Stimulated activated CD4-positive, alpha-beta T cell treated with anti-CD3 and anti-CD28 coated beads, Interleukin-15, amount 100 ng/mL, for 1 hour (primary cell): ENCODE measurements at places on chromosomes 6 and 20.
A peak's percentile ranks its signal among the peaks of the same experiment; 100 is the strongest.

DNA sequence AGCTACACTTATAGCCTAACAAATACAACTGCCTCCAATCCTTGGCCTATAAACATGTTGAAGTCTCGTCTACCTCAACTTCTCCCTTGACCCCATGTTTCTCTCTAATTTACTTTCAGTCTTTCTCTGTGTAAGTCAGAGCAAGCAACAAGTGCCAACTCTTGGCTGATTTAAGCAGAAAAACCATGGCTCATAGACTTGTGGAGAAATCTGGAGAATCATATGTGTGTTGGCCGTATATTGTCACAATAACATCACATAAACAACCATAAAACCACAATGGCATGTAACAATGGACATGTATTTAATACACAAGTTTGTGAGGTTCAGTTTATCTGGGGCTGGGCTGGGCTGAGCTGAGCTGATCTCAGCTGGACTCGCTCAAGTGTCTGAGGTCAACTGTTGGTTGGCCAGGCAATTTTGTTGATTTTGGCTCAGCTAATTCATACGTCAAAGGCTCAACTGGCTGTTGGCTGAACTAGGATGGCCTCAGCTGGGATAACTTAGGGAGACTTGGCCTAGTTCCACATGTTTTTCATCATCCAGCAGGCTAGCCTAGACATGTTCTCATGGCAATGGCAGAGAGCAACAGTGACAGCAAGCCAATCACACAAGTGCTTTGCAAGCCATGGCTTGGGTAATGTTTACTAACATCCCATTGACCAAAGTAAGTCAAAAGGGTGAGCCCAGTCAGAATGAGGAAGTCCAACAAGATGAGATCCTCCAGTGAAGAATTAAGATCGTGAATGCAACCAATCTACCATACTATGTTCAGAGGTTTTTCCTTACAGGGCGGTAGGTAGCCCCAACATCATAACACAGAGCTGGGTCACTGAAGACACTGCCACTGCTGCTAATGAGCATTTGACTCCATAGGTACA lies 12.9 kb upstream of the TBC1D22B start:
- no peak for DNase-seq

DNA sequence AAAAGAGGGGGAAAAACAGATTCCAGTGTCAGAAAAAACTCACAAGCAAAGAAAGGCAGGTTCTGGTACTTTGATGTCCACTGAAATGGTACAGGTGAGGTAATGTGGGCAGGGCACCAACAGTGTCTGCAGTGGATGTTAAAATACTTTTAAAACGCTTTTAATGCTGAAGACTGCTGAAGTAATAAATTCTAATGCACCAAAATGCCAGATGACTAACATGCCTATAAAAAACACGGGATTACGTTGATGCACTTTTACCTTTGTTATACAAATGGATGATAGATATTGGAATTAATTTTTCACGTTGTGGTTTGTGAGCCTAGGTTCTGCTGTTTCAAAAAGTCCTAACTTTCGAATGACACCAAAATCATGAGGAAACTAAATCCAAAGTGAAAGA lies 83.3 kb downstream of the TINAG start:
- no peak for DNase-seq

DNA sequence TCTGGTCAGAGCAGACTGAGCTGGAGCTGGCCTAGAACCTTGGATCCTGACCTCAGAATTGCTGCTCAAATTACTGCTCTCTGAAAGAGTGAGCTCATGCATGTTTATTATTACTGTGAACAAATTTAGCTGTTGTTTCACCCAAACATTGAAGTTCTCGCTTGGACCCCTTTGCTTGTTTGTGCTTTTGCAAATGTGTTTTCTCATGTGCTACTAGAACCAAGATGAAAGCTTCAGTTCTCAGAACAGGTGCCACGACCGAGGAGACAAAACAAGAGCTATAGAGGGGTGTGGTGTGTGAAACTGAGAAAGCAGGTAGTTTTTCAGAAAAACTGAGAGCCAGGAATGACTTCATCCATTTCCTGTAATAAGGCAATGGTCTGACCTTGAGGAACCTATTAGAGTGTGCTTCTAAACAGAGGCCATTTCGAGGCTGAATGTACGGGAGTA lies 50.0 kb upstream of the ESR1 start:
- DNase-seq = no peak

- no peak for DNase-seq
Observed at GRCh38 chr20:58069796-58070663, 158.4 kb downstream of the ANKRD60 start.

GRCh38 chr6:56483929-56484328 lies 158.8 kb downstream of the DST start:
- no peak for DNase-seq

- DNase-seq = no peak
Observed at GRCh38 chr20:47016068-47016664, 121.5 kb downstream of the EYA2 start.

DNA sequence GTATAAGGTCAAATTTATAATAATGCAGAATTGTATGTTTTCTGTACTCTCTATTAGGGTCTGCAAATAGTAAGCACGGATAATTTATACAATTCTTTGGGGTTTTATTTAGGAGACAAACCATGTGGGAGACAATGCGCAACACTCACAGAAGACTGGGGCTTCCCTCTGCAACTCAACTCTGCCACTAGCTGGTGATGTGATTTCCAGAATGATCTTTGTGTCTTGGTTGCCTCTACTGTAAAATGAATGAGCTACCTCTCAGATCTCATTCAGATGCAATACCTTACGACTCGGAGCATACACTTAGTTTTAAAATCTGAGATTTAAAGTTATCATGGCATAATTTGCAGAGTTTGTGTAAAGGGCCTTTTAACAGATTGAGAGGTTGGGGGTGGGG lies 6.4 kb downstream of the MAN1A1 start:
- no peak for DNase-seq

GRCh38 chr20:5272268-5272667 lies 44.5 kb downstream of the PROKR2 start:
- no peak for DNase-seq

GRCh38 chr20:36235892-36236785 lies at the start of gene AAR2:
AAR2 (plus strand) TSS chr20:36236478; CDS start chr20:36239869, 3,391 bp downstream.
- peak; percentile 74 for DNase-seq

DNA sequence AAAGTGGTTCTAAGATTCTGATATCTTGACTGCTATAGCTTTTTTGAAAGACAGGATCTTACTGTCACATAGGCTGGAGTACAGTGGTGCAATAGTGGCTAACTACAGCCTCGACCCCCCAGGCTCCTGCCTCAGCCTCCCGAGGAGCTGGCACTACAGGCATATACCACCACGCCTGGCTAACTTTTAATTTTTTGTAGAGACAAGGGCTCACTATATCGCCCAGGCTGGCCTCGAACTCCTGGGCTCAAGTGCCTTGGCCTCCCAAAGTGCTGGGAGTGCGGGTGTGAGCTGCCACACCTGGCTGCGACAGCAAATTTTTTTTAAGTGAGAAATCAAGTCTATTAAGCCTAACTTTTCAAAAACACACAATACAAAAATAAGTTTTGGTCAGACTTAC lies 106.6 kb downstream of the NOL4L start:
- DNase-seq = no peak

GRCh38 chr6:25006565-25007001 lies 70.8 kb upstream of the RIPOR2 start:
- DNase-seq = no peak

GRCh38 chr20:19440660-19441527 lies 228.5 kb downstream of the SLC24A3 start:
- no peak for DNase-seq

DNA sequence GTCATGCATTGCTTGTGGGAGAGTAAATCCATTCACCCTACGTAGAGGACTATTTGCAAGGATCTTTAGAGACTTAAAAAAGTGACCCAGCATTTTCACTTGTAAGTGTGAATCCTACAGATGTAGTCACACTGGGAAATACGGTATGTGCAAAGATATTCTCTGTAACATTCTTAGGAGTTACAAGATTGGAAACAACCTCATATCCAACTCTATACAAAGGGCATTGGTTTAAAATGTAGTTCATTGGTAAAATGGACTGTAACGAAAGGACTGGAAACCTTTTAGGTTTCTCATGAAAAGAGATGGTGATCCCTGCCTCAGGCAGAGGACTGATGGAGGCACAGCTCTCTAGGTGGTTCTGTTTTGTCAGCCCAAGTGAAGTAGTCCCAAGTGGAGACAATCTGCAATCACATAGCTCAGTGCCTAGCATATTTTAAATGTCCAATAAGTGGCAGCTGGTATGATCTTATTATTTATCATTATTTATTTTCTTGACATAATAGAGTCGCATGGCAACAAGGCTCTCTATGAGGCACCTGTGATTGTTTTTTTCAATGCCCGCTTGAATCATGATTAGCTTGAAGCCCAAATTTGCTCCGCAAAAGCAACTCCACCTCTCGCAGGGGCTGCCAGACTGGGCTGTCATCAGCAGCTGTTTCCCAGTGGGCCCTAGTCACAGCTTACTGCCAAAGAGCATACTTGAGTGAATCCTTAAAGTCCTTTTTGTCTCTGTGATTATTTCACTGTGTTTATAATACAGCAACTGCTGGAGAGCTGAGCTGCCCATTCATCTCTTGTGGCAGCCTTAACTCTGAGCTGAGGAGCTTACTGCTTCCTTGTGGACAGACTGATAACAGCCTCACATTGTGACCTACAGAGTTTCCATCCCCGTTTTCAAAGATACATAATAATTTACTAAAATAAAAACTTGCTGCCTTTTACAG lies 19.8 kb upstream of the ENPP1 start:
- no peak for DNase-seq

GRCh38 chr20:40532103-40532502 lies 156.9 kb downstream of the MAFB start:
- no peak for DNase-seq

- DNase-seq = no peak
Observed at GRCh38 chr6:63774961-63775360, 139.4 kb downstream of the PHF3 start.

- no peak for DNase-seq
Observed at GRCh38 chr20:63345328-63346100, 15.6 kb downstream of the CHRNA4 start.
